Activated CD8-positive, alpha-beta memory T cell treated with anti-CD3 and anti-CD28 coated beads for 1 hour (primary cell): ENCODE measurements at places on chromosomes 2 and 18.

DNA sequence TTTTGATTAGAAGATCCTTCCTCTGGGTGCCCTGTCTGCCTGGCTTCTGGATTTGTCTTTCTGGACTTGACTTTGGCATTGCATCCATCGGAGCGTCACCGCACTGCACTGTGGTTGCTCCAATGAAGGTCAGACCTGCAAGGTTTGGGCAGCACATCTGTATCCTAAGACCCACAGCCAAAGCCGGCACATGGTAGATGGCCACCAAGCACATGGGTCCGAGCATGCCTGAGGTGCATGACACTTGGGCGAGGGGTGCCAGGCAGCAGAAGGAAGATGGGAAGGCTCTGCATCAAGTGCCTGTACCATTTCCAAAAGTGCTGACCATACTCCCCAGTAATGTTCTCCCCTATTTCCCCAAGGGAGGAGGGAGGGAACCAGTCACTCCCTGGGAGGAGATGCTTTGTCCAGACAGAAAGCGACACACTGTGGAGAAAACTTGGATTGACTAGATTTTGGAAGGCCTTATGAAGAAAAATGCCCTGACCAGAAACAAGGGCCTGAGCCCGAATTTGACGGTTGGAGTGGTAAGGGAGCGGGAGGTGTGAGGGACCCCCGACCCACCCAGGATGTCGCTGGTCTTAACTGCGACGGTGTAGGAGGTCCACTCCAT is 149.9 kb downstream of the LOXHD1 start:
- DNase-seq = no peak

GRCh38 chr2:239269916-239270315 is 130.9 kb downstream of the HDAC4 start:
- DNase-seq = no peak

GRCh38 chr2:6605836-6606505 is 259.7 kb downstream of the CMPK2 start:
- DNase-seq = no peak

DNA sequence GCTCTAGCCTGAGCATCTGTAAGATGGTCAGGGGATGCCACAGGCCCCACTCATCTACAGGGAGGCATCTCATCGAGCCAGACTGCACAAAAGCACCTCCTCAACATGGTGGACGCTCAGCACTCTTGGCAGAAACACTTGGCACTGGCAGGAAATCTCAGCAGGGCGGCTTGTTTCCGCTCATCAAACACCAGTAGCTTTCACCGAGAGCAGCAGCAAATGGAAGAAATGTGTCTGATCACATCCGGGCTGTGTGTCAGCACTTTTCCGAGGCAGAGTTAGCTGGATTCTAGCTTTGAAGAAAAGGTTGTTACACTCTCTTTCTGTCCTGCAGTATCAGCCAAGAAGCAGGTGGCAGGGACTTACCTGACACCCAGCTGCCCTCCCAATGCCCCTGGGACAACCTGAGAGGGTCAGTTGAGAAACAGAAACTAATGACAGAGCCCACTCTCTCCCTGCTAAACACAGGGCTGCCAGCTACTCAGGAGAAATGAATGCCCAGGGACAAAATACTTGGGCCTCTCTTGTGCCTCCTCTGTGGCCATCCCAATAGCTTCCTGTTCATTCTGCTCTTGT is 68.9 kb upstream of the FZD7 start:
- no peak for DNase-seq

GRCh38 chr2:144183727-144184126 is 336.2 kb downstream of the ZEB2 start:
- peak; percentile 39 for DNase-seq

DNA sequence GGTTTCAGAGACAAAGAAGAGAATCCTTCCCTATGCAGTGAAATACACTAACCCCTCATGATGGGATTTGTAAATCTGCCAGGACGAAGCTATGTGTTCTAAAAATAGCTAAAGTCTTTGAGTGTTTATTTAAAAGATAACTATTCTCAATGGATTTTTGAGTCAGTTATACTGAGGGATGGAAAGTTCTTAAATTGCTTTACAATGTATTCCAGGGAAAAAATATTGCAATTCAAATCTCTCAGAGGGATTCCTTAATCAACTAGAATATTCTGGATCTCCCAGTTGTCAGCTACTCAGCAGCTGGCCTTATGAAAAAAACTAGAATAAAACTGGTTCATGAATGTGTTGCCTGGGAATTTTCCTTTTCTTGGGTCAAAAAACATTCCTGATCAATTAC is 312.4 kb downstream of the PLCL1 start:
- no peak for DNase-seq

DNA sequence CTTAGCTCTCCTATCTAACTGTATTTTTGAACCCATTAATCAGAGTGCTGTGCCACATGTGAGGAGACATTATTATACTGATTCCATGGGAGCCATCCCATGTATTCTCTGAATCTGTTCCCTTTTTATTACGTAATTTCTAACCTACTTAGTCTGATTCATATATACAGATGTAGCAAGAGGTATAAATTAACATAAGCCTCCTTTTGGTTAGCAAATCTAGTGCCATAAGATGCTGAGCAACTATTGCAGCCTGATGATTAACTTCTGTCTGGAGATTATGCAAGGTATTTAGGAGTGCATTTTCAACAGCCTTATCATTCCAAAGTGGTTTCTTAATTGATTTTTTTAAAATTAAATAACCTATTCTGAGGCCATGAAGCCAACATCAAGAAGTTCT is 114.1 kb upstream of the MSH2 start:
- no peak for DNase-seq

DNA sequence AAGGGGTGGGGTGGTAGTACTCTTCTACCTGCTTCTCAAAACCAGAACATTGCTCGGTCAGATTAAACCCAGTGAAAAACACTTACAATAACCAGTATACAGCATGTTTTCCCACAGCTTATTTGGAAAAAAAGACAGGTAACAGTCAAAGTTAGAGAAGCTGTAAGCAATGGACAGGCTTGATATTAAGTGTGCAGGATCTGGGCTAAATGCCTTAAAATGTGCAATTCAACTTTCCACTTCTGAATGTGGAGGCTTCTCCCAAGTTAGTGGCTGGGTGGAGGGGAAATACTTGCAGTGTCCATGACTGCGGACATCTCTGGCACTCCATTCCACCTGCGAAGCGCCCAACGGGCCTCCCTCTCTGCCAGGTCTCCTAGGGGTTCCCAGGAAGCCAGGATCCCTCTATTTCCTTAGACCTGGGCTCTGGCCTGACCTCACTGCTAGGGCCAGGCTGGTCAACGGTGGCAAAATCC is 5.3 kb downstream of the ZEB2 start:
- no peak for DNase-seq

DNA sequence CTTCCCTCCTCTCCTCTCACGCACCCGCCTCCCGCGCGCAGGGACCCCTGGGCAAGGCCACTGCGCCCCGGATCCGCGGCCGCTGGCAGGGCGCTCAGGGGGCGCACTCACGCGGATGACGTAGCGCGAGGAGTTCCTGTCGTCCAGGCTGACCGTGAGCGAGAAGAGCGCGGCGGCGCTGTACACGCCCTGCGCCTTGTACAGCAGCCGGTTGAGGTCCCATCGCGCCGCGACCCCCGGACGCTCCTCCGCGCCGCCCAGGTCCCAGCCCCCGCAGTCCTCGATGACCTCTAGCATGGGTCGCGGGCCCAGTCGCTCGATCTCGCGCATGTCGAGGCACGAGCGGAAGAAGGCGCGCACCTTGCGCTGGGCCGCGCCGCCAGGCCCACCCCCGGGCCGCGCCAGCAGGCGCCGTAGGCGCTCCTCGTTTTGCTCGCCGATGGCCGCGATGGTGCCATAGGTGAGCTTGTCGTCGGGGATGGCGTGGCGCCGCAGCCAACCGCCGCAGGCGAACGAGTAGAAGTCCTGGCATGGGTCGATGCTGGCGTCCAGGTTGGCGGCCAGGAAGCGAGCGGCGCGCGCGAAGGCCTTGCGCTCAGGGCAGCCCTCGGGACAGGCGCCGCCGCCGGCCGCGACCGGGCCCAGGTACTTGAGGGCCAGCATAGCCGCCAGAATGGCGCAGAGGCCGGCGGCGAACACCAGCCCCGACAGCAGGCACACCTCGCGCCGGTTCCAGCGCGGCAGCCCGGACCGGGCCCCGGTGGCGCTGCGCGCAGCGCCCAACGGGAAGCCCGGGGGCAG is 1.7 kb downstream of the ECEL1 start:
- no peak for DNase-seq

GRCh38 chr2:142992840-142993239 is 115.4 kb downstream of the KYNU start:
- DNase-seq = no peak

- no peak for DNase-seq
Observed at GRCh38 chr2:23788100-23788499, 138.8 kb downstream of the ATAD2B start.

DNA sequence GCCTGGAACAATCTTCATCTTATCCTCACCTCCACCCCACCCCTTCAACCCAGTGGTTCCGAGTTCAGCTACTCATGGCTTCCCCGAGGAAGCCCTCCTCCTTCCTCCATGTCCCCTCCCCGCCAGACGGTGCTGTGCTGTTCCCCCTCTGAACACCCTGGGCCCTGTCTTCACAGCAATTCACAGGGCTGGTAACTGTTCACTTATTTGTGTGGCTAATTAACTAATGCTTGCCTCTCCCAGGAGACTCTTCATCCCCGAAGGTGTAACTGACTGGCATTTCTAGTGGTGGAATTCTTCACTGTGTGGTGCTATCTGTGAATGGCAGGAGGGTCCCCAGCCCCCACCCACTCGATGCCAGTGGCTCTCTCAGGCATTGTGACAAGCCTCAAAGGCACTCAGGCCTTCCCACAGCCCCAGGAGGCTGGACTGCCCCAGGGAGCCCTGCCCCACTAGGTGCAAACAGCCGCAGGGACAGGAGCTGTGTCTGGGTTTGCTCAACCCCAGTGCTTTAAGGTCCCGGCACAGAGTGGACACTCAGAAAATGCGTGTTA is 133.7 kb upstream of the ID2 start:
- no peak for DNase-seq

GRCh38 chr2:217105733-217106649 is 246.1 kb upstream of the TNP1 start:
- DNase-seq = no peak

DNA sequence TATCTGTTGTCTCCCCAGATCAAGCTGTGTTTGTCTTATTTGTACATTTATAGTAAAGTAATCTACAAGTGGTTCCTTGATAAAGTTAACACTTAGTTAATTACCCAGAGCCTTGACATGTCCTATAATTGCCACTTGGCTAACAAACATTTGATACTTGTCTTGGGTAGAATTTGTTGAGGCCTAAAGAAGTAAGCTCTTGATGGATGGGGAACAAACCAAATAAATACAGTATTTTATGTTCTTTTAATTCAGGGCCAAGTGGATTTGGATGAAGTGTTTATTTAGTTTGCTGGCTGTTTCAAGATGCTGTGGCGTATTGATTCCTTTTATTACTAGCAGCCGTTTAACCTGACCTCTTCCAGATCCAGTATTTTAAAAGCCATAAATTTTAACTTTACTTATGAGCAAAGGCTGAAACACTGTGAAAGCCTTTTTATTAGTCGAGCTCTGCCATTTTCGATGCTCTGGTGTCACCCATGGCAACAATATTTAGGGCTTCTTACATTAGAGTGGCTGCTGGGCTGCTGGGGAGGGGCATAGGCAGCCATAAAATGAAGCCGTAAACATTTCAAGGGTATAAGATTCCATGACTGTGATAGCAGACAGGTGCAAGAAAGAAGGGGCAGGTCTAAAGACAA is 401.6 kb upstream of the NRP2 start:
- DNase-seq = no peak

DNA sequence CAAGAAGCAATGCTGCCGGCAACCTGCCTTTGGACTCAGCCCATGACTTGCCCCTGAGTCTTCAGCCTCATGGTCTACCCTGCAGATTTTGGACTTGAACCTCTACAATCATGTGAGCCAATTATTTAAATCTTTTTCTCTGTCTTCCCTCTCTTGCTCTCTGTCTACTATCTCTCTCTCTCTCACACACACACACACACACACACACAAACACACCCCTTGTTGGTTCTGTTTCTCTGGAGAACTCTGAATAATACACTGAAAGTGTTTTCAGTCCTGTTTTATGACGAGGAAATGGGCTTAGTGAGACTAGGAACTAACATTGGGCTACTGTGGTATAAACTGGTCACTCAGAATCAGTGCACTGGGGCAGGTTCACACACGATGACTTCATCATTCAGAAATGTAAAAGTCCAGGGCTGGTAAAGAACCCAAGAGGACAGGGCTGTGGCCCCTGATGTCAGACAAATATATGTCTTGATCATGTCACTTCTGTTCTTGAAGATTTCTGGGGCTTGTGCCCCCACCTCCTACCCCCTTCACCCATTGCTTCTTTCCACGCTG is 266.1 kb upstream of the SIX2 start:
- DNase-seq = no peak

DNA sequence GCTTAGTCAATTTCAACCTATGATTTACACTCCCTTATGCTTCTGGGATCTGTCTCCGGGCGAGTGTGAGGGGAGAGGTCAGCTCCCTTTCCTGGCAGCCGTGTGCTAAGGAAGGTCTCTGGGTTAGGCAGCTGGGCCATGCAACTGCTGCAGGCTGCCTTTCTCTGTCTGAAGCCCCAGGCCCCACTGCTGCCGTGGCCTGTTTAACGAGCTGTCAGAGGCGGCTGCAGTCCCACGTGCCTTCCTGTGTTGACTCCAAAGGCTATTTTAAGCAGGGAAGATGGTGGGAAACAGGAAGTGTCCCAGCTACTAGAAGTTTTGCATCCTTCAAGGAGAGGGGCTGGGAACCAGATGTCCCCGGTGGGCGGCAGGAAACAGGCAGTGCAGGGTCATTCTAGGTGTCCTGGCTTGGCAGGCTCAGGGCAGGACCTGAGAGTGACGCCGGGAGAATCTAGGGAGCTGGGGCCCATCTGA is 186.4 kb downstream of the TNS1 start:
- DNase-seq = no peak

GRCh38 chr2:239544143-239544917 is 143.5 kb upstream of the HDAC4 start:
- DNase-seq = no peak

DNA sequence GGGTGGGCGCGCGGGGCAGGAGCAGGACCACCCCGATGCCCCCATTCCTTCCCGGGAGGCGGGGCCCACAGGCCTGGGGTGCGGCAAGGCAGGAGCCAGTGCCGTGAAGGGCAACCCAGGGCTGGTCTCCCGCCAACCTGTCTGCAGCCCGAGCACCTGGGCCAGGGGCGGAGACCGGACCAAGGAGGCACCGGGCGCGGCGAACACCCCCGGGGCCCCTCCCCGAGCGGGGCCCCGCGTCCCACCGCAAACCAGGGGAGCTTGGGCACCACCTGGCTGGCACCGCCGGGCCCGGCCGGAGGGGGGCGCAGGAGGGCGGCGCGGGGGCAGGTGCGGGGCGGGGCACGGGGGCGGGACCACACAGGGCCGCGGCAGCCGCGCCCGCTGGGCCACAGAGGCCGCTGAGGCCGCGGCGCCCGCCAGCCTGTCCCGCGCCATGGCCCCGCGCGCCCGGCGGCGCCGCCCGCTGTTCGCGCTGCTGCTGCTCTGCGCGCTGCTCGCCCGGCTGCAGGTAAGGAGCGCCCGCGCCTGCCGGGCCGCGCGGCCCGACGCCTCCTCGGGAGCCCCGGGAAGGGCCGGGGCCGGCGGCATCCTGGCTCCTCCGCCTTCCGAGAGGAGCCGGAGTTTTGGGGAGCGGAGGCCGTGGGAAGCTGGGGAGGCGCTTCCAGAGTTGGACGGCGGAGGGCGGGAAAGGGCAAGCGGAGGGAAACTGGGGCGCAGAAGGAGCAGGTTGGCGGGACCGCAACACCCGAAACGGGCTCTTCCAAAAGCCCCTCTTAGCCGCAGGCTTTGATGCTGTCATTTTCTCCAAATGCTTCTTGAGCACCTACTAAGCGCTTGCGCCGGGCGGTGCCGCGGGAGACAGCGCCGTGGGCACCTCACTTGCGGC is at the start of gene TNFRSF11A:
TSS of gene TNFRSF11A (plus strand) at position 394 of the 889 bp plus-strand sequence. CDS start at position 437, 43 bp downstream.
- DNase-seq = peak; percentile 54
